ENCODE measurements at places on chromosomes 13 and 19.

DNA sequence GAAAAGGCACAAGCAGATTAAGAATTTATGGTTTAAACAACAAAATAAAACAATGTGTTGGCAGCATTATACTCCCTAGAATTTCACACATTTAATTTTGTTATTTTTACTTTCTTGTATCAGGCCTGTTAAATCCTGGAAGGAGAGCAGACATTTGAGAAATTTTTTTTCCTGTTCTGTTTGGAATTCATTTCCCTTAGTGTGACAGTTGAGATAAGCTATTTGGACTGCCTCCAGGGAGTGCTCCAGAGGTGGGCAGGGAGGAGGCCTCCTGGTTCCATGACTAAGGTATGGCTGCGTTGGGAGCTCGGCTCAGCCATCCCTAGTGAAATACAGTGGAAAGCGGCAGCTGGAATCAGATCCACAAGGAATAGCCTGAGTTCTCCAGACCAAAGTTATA, 185.7 kb downstream of the KCNRG start:
- no peak for DNase-seq

DNA sequence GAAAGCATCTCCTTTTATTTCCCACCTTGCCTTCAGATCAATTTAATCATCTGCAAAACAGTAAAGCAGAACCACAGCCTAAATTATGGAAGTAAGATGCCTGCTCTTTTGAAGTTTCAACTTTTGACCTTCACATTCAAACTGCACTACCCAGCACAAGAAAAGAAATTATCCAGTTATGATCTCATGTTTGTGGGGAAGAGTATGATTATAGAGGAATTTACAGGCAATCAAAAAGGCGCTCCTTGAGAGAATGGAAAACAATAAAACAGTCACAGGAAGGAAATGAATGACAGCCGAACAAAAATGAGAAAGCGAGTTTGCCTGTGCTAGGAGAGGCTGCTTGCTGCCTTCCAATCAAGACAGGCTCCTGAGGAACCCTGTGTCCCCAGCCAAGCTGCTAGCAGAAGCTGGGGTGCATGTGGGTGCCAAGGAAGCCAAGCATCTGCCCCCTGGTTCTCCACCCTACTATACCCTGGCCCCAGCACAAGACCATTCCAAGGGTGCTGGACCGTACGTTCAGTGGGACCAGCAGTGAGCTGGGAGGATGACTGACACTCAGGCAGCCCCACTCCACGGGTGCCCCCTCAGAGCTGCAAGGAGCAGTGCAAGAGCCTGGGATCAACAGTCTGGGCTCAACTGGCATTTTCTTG, 47.8 kb downstream of the PEPD start:
- DNase-seq = no peak

DNA sequence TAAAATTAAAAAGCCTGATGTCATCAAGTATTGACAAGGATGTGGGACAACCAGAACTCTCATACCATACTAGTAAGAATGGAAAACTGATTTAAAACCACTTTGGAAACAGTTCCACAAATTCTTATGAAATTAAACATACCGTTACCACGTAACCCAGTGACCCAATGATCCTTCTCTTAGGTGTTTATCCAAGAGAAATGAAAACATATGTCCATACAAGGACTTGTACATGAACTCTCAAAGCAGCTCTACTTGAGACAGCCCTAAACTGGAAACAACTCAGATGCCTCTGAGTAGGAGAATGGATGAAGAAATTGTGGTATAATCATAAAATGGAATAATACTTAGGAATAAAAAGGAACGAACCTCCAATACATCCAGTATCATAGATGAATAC, 27.6 kb downstream of the SLC6A16 start:
- no peak for DNase-seq

- no peak for DNase-seq
These were observed 403.8 kb downstream of the SLITRK5 start for GRCh38 chr13:88074794-88075510.

GRCh38 chr13:26050568-26051230, 1.1 kb downstream of the SHISA2 start:
- DNase-seq = peak; percentile 13

GRCh38 chr13:39530916-39531315, 72.1 kb downstream of the LHFPL6 start:
- DNase-seq = no peak

- DNase-seq = no peak
These were observed 2.5 kb downstream of the SLC35E1 start for GRCh38 chr19:16569609-16570320.

DNA sequence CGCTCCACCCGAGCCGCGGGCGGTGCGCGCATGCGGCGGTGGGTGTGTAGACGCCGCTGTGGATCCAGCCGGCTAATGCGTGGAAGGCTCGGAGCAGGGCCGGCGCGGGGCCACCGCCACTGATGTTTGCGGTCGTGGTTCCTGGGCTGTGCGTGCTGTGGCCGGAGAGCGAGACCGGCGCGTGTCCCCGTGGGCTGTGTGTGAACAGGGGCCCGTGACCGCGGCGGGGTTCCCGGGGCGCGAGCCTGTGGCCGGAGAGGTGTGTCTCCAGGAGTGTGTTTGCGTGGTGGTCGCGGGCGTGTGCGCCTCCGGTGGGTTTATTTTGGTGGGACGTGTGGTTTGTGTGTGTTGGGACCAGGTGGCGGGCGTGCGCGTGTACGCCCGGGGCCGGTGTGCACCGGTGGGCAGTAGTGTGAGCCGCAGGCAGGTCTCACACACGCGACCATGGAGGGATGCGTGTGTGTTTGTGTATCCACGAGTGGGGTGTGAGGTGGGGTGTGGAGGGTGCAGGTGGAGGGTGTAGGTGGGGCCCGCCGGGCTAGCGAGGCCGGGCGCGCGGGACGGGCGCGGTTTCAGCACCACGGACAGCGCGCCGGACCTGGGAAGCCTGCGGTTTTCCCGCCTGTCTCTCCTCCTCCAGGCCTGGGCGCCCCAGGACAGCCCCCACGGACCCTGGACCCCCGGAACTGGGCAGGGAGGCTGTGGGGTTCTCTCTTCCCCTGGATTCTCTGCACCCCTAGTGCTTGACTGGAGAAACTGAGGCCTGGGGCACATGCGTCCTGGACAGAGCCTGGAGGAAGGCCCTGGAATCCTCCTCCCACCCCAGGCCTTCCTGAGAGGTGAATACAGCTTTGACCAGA, 1.6 kb downstream of the HCN2 start:
- no peak for DNase-seq

DNA sequence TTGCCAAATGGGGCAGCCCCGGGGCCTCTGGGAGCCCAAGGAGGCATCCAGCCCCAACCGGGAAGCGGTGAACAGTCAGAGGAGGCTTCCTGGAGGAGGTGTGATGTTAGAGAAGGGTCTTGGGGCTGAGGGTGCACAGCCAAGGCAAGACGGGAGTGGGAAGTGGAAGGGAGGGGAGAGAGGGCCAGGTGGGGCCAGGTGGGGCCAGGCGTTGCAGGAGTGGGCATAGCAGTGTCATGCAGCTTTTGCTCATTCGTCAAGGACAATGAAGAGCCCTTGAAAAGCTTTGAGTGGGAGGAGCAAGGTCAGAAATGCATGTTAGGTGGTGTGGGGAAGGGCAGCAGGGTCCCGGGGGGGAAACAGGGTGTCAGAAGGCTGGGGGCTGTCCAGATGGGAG, 1.8 kb downstream of the FBN3 start:
- DNase-seq = no peak

DNA sequence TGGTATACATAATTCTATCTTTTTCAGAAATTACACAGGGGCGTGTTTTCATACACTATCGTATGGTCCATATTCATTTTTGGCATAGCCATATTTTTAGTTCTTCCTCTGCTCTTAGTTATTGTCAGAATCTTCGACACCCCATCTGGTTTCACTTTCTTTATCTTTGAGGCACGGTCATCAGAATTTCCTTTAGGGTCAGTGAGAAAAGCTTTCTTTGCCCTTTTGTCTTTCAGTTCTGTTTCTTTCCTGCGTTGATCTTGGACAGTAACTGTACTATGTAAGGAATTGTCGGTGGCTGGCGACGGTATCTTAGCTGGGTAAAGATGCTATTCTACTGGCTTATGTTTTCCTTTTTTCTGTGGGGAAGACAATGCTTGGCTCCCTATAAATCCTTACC, 10.6 kb upstream of the KIR2DL4 start:
- DNase-seq = no peak

- DNase-seq = peak; percentile 9
These were observed 1.0 kb downstream of the GPC5 start for GRCh38 chr13:91399189-91400062.

DNA sequence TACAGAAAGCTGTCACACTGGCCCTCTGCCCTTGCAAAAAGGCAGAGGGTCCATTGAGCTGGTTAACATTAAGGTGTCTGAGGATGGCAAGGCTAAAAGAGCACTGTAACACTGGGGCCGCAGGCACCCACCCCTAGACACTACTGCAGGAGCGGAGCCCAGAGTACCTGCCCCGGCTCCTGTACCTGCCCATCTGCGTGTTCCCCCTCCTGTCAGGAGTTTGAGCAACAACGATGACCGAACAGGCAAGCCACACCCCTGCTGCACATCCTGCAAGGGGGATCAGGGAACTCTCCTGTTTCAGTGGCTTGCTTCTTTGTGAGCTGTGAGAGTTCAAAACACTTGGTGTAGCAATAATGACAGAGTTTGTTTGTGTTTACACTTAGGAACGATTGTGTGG, 117.4 kb upstream of the STARD13 start:
- DNase-seq = no peak

DNA sequence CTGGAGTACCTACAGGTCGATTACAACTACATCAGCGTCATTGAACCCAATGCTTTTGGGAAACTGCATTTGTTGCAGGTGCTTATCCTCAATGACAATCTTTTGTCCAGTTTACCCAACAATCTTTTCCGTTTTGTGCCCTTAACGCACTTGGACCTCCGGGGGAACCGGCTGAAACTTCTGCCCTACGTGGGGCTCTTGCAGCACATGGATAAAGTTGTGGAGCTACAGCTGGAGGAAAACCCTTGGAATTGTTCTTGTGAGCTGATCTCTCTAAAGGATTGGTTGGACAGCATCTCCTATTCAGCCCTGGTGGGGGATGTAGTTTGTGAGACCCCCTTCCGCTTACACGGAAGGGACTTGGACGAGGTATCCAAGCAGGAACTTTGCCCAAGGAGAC, 4.7 kb downstream of the SLITRK5 start:
- DNase-seq = no peak

DNA sequence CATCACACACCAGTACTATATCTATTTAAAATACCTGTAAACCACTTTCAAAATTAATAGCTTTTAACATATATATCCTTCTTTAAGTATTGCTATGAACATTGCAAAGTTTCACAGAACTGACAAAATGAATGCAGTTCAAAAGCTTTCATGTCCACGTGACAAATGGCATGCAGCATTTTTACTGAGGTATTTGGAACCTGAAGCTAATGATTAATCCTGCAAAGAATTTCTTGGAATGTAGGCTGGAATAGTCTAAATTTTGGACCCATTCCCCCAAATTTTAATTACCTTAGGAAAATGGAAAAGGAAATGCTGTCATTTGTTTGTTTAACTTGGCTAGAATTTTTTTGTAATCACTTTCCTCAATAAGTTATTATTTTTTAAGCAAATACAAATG, 423.8 kb upstream of the GPC6 start:
- no peak for DNase-seq

DNA sequence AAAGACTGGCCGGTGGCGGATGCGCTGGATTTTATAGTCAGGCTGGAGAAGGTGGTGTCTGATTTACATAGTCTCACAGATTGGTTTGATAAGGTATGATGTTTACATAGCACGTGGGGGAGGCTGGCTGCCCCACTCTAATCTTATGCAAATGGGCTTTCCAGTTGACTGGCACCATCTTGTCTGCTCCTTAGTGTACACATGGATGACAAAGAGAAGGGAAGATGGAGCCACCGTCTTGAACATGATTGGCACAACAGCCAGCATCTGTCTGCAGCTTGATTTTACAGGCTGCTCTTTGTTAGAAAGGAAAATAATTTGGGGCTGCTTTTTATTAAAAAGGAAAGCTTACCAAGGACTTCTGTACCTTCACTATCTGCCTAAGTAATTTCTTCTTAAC, 265.2 kb upstream of the MAB21L1 start:
- no peak for DNase-seq

DNA sequence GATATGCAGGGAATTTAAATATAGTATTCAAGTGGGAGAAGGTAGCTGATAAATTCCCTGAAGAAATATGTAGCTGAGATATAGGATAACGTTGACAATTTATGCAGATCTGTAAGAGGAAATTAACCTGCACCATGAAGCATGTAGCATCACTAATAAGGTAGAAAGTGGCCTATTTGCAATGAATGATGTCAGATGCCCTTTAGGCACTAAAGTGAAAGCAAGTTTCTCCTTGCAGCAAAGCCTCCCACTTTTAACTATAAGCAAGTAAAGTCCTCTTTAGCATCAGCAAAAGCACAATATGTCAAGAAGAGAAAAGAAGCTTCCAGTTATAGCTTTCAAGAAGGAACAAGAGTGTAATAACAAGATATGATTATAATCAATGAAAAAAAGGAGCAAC, 102.5 kb upstream of the SLITRK1 start:
- no peak for DNase-seq

GRCh38 chr19:7348587-7349230, at the start of gene ARHGEF18:
ARHGEF18 (plus strand) TSS chr19:7348937; CDS start chr19:7362891, 13,954 bp downstream.
- DNase-seq = peak; percentile 45

GRCh38 chr13:50779443-50780200, 63.9 kb downstream of the DLEU7 start:
- no peak for DNase-seq

- no peak for DNase-seq
These were observed 111.8 kb downstream of the SACS start for GRCh38 chr13:23321535-23322241.

- DNase-seq = no peak
These were observed 14.0 kb upstream of the RAB20 start for GRCh38 chr13:110575322-110576069.

DNA sequence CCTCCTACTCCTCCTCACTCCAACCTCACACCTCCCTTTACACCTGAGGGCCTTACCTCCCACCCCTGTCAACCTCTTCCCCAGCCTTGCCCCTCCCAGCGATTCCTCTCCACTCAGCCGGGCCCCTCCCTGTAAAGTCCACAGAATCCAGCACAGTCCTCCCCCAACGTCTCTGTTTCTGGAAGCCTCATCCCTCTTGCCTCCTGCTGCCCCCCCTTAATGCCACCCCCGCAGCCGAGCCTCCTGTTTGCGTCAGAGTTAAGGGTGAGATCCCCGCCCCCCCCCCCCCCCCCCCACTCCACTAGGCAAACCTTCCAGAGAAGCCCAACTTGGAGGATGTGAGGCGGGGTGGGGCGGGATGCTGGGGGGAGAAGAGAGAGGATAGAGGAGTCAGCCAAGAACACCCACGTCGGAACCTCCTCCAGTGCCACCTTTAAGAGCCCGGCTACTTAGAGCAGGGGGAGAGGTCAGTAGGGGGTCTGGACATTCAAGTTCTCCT, 2.1 kb downstream of the UNC13A start:
- no peak for DNase-seq

- no peak for DNase-seq
These were observed 1.4 kb upstream of the C2CD4C start for GRCh38 chr19:410243-410781.

GRCh38 chr13:60044321-60044720, 119.4 kb downstream of the DIAPH3 start:
- no peak for DNase-seq

GRCh38 chr13:22270881-22271280, 600.0 kb downstream of the FGF9 start:
- DNase-seq = no peak
